ENCODE measurements at places on chromosomes 11 and 22.
A peak's percentile ranks its signal among the peaks of the same experiment; 100 is the strongest.

DNA sequence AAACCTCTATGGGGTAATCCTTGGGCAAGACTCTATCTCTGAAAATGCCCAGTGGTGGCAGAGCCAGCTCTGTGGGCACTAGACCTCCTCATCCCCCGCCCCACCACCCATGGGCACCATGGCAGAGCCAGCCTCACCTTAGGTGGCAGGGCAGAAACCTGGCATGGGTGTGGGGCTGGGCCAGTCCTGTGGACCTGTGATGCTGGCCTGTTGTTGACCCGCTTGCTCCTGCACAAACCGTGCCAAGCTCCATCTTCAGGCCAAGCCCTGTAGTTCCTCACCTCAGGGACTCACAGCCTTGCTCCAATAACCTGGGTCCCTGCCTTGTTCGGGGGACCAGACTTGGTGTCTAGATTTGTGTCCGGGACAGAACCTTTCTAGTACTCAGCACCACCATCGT lies 8.9 kb upstream of the SERPINH1 start:
- no peak for DNase-seq

DNA sequence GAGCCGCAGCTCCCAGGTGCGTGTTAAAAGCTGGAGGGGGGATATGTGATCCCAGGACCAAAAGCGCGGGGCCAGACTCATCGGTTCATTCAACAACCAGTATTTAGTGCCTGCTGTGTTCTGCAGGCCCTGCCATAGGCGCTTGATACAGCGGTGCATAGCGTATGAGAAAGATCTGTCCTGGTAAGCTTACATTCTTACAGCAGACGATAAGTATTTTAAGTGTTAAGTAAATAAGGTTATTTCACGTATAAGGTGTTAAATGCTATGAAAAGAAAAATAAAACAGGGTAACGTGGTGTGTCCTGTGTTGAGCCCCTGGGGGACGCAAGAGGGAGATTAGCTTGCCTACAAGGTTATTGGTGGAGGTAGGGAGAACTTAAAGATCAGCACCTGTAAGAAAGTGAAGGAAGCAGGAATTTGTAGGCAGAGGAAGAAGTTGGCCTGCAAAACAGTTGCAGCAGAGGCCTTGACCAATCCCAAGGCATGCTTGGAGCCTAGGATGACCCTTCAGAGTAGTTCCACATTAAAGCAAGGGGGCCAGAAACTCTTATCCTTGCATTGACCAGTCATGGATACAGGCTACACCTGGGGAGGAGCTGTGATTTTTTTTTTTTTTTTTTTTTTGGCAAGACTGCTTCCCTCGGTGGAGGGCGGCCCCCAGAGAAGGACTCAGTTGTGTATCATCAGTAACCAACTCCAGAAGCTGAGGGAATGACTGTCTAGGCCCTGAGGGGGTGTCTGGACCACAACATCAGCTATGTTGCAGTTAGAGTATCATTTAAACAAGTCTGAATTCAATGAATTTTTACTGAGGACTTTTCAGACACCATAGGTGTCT lies 487 bp upstream of the LIPT2 start:
- DNase-seq: peak; percentile 85

DNA sequence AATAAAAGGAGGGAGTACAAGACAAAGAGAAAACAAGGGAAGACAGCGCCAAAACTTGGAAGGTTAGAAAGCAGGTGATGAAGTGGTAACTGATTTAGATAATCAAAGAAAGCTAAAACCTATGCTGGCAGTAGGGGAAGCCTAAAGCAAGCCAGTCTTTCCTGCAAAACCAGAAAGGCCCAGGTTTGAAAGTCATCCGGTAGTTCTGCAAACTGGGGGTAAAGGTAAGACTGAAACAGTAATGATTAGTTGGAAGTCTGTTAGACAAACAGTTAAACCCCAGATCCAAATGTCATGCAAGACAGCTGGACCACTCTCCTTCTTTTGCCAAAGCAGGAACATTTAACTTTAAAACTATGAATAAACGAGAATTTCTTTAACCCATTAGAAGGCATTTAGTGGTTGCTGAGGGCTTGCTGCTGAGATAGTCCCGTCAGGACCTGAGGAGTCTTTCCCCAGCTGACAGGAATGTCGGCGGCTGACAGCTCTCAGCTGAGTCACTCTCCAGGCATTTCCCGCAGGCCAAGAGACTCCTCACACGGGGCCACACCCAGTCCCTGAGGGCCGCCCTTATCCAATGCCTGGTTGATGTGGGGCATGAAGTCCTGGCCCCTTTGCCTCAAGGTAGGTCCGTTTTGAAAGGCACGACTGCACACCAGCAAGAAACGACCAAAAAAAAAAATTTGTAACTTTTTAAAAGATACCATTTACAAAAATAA lies 36.3 kb upstream of the CFAP300 start:
- no peak for DNase-seq

GRCh38 chr11:109914038-109914437 lies 179.2 kb upstream of the ZC3H12C start:
- no peak for DNase-seq

GRCh38 chr11:119432484-119433357 lies 9.7 kb upstream of the THY1 start:
- DNase-seq: no peak

GRCh38 chr11:12813371-12814225 lies 139.4 kb downstream of the TEAD1 start:
- DNase-seq: no peak

DNA sequence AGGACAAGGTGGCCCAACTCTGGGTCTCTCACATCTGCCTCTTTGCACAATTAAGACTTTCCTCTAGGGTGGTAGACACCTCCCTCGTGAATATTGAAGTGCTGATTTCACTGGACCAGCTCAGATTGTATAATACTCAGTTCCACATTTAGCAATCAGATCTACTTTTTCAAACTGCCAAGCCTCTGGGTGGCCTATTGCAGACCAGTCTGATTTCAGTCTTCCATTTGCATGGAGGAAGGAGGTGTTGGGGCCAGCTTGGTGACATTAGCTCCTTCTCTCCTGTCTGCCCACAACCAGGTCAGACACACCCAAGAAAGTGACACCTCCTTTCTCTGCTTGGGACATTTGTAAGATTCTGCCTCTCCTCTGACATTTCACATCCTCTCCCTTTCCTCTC lies 78.2 kb downstream of the PPFIBP2 start:
- no peak for DNase-seq

GRCh38 chr11:121246021-121246768 lies 46.4 kb upstream of the SC5D start:
- DNase-seq: peak; percentile 68

GRCh38 chr11:75592715-75593114 lies 30.7 kb downstream of the SERPINH1 start:
- DNase-seq: peak; percentile 97

DNA sequence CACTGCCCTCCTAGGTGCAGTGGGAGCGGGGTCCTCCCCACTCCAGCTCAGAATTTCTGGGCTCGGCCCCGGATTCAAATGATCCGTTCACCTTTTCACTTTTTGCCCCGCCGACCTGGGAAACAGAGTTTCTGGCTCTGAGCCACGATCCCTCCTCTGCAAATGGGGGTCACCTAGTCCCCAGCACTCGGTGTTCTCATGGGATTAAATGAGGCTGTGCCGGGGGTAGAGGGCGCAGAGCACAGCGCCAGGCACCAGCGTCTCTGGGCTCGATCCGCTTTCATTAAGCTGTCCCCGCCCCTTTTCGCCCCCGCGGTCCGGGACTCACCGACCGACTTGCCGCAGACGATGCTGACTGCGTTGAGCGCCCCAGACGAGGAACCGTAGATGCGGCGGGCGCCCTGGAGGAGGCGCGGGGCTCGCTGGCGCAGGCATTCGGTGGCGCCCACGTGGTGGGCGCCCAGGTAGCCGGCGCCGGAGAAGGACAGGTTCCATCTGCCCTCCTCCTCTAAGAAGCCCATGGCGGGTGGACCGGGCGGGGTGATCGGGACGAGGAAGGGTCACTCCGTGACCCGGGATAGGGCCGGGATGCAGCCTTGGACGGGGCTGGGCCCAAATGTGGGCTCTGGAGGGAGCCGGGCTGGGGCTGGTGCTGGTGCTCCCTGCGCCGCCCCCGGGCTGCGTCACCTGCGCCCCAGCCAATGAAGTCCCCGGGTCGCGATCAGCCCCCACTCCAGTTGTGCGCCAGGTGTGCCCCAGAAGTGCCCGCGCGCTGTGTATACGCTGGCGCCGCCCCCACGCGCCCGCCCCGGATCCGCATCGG lies at the start of gene PNPLA5:
PNPLA5 (minus strand) TSS at position 654 of the 823 bp plus-strand sequence; CDS start at position 521, 133 bp downstream.
- DNase-seq: no peak

DNA sequence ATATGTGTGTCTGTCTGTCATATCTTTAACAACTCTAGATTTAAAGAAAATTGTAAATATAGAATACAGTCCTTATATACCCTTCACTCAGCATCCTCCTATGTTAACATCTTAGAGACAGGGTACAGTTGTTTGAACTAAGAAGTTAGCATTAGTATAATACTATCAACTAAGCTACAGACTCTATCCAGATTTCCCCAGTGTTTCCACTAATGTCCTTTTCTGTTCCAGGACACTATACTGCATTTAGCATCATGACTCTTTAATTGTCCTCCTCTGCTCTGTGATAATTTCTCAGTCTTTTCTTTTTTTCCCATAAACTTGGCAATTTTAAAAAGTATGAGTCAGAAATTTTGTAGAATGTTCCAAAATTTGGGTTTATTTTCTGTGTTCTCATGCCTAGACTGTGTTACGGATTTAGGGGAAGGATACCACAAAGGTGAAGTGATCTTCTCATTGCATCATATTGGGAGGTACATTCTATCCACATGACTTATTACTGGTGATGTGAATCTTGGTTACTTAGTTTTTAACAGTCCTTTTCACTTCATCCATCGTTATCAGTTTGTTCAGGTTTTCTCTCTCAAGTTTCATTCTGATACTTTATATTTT lies 168.4 kb downstream of the SBF2 start:
- no peak for DNase-seq

DNA sequence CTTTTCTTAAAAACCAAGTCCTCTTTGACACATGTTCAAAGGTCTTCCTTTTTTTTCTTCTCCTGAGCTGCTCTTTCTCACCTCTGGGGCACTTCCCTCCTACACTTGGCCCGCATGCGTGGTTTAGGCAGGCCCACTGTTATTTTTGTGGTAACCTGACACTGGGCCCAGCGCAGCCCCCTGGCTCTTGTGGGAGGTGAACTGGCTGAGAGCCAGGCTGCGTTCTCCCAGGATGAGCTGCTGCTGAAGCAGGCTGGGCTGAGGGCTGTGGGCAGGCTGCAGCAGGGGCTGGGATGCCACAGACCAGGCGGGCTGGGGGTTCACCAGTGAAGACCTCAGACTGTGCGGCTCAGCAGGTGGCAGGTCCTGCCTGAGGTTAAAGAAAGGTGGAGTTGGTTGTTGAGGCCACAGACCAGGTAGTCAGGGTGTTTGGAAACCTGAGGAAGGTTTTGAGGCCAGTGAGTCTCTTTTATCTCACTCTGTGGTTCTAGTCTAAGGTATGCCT lies 72.4 kb downstream of the TEAD1 start:
- peak; percentile 76 for DNase-seq

- DNase-seq: no peak
Observed at GRCh38 chr22:49638788-49639187, 188.9 kb downstream of the BRD1 start.

DNA sequence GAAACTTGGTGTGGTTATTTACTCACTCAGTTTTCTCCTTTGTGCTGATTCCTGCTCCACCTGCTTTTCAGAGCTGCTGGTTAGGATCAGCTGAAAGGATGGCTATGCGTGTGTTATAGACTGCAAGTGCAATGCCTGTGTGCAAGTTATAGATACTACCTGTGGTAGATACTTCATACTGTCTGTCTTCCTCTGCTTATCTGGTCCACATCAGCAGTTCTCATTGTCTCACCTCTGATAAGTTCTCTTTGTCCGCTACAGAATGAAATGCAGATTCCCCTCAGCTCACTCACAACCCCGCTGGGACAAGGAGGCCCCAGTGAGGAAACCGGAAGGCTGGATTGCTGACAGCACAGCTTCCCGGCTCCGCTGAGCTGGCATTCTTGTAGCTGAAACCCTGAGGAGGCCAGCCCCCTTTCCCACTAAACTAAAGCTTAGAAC lies 37.5 kb upstream of the LYVE1 start:
- no peak for DNase-seq

DNA sequence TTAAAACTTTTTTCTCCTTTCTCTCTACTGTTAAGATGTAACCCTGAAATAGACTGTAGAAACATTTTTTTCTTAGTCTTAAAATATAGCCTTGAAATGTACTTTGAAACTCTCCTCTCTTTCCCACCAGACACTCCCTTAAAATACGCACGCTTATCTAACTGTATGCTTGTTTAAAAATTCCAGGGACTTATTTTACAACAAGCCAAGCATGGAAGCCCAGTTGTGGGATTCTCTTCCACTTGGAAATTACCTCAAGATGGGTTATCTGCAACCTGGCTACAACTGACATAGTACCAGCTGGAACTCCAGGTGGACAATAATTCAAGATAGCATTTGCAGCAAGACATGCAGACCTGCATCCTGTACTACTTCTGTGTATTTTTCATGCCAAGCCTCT lies 12.1 kb upstream of the CHORDC1 start:
- DNase-seq: no peak

DNA sequence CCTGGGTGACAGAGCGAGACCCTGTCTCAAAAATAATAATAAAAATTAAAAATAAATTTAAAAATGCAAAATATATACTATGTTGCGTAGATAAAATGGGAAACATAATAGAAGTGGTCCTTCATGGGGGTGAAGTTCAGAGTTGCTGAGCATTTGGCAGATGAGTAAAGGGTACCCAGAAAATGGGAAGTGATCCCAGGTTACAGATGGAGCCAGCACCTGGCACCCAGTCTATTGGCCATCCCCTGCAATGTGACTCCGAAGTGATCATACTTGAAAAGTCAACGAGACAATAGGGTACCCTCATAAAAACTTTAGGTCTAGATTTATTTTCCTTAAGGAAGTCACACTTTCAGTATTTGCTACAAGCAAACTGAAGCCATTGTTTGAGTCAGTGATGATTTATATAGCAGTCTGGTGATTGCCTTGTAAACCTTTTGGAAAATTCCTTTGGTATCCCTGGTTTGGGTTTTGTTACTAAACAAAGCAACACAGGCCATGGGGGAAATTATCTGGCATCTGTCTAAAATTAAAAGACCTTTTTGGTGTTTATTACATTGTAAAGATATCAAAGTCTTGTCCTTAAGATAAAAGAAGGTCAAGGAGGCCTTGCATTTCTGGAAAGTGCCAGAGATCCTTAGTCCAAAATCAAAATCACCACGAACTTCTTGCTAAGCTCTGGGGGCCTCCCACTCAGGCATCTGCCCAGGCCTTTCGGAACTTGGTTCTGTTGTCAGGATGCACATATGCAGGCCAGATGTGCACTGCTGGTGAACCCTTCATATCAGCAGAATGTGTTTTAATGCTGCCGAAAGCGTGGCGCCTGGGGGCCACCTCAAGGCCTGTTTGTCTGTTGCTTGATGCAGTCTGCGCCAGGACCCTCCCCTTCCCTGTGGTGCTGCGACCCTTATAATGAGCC lies 4.3 kb downstream of the SMARCB1 start:
- DNase-seq: no peak

GRCh38 chr11:96013461-96014213 lies 89.7 kb upstream of the MTMR2 start:
- no peak for DNase-seq
